ENCODE measurements at places on chromosomes 1 and 21. TPM values are rescaled to one million over a fixed set of nuclear protein-coding genes. Genes with fewer than 3 reads are reported as not detected.

GRCh38 chr1:230735447-230735846 lies 11.7 kb upstream of the CAPN9 start:
- no peak for DNase-seq

DNA sequence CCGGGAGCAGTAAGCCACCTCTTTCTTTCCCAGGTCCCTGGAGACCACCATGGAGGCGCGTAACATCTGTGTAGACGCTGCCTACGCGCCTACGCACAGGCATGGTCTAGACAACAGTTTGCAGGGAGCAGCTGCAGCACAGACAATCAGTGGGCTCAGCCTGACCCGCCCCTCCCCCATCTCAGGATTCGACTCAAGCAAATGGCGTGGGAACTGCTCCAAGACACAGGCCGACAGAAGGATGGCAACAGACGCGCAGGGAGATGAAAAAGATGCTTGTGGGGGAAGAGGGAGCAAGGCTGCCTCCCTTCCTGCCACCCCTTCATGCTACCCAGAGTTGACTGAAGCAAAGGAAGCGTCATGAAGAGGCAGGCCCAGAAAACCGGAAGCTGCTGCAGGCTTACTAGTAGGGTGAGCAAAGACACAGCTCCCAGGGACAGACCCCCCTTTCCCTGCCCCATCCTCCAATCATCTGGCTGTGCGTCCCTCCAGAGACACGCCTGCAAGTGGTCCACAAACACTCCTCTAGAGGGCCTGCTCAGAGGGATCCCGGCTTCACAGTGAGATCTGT lies 19.5 kb downstream of the STK40 start:
- DNase-seq: no peak

GRCh38 chr1:114173680-114174079 lies 20.0 kb upstream of the SYT6 start:
- DNase-seq: no peak

DNA sequence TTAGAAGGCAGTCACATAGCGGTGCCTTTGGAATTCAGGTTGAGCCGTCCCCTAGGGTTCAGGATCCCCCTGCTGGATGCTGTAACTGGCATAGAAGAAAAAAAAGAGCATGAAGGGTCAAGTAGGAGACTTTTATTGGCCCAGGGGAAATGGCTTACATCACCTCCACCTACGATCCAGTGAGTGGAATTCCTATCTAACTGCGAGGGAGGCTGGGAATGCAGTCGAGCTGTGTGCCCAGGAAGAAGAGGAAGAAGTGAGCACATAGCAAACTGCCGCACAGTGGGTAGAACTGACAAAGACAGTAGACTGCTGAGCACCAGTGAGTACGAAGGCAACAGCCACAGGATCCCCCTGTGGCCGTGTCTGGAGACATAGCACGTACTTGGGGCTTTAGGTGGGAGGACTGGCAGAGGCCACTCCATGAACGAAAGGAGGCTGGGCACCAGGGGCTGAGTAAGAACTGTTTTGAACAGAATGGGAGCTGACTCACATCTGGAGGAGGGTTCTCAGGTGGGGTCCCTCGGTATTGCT lies 79.2 kb downstream of the RNF220 start:
- no peak for DNase-seq

GRCh38 chr21:33685613-33686197 lies 43.4 kb downstream of the ITSN1 start:
- DNase-seq: no peak

- DNase-seq: no peak
These were observed 913 bp upstream of the S1PR1 start for GRCh38 chr1:101235696-101236515.

DNA sequence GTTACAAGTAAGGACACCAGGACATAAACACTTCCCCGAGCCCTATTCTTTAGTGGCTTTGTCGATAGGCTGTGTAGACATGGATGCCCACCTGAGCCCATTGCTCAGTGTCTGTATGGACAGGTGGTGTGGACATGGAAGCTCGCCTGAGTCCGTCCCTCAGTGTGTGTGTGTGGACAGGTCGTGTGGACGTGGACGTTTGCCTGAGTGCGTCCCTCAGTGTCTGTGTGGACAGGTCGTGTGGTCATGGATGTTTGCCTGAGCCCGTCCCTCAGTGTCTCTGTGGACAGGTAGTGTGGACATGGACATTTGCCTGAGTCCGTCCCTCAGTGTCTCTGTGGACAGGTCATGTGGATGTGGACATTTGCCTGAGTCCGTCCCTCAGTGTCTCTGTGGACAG lies 38.7 kb upstream of the COL6A2 start:
- no peak for DNase-seq

GRCh38 chr1:39643705-39644104 lies 4.3 kb upstream of the HEYL start:
- DNase-seq: no peak

GRCh38 chr1:230494514-230494913 lies 68.4 kb upstream of the PGBD5 start:
- no peak for DNase-seq

DNA sequence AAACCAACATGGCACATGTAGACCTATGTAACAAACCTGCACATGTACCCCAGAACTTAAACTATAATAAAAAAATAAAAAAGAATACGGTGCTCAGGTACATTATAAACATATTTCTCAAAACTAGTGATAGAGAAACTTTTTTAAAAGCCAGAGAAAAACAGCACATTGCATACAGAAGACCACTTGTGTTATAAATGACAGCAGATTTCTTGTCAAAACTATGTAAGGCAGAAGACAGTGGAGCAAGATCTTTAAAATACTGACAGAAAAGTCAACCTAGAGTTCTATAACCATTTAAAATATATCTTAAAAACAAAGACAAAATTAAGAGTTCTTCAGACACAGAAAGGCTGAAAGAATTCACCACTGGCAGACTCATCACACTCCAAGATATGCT lies 144.7 kb downstream of the NEGR1 start:
- DNase-seq: no peak

DNA sequence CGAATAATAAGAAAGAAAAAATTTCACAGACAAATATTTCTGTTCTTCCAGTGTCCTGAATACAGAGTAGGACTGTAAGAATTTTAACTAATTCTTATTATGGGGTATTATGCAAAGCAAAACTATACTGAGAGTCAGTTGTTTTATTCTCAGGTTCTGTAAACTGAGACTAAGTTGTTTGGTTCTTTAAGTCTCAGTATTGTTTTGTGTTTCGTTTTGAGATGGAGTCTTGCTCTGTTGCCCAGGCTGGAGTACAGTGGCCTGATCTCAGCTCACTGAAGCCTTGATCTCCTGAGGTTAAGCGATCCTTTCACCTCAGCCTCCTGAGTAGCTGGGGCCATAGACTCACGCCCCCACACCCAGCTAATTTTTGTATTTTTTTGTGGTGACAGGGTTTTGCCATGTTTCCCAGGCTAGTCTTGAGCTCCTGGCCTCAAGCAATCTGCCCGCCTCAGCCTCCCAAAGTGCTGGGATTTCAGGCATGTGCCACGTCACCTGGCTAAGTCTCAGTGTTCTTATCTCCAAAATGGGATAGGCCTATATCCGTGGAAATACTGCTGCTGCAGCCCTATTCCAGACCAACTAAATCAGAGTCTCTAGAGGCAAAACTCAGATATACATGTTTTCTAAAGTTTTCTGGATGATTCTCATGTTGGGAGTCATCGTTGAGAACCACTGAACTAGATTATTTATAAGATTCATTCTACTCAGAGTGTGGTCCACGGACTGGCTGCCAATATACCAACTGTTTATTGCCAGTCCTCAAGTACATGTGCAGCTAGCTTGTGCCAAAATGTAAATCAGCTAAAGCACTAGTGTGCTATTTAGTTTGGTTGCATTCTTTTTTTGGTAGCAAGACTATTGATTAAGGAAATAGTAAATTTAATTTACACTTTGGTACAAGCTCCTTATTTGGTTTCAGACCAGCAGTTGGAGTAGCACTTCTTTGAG lies 116.6 kb downstream of the HS2ST1 start:
- DNase-seq: no peak

DNA sequence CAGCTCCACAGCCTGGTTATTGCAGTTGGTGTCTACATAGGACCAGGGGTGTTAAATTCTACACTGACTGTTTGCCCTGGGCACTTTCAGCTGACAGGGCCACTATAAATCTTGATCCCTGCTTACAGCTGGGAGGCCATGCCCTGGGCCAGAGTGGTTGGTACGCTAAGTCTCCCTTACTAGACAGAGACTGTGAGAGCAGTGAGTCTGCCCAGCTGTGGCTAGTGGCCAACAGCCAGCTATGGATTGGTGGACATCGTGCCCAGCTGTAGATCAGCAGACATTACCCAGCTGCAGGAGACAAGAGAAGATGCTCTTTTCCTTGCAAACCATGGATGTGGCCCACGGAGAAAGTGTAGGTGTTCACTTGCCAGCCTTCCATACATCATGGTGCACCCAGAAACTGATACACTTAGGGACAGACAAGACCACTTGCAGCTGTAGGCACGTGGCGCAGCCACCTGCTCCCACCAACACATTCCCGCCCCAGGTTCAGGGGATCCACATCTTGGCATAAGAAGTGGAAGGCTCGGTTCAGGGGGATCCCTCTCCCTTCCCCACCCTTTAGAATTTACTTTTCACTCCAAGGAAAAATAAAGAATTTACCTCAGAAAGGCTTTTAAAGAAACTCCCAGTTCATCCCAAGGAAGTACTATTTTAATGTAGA lies 16.4 kb upstream of the PAX7 start:
- DNase-seq: no peak

GRCh38 chr1:199859491-199859933 lies 168.0 kb upstream of the NR5A2 start:
- no peak for DNase-seq

DNA sequence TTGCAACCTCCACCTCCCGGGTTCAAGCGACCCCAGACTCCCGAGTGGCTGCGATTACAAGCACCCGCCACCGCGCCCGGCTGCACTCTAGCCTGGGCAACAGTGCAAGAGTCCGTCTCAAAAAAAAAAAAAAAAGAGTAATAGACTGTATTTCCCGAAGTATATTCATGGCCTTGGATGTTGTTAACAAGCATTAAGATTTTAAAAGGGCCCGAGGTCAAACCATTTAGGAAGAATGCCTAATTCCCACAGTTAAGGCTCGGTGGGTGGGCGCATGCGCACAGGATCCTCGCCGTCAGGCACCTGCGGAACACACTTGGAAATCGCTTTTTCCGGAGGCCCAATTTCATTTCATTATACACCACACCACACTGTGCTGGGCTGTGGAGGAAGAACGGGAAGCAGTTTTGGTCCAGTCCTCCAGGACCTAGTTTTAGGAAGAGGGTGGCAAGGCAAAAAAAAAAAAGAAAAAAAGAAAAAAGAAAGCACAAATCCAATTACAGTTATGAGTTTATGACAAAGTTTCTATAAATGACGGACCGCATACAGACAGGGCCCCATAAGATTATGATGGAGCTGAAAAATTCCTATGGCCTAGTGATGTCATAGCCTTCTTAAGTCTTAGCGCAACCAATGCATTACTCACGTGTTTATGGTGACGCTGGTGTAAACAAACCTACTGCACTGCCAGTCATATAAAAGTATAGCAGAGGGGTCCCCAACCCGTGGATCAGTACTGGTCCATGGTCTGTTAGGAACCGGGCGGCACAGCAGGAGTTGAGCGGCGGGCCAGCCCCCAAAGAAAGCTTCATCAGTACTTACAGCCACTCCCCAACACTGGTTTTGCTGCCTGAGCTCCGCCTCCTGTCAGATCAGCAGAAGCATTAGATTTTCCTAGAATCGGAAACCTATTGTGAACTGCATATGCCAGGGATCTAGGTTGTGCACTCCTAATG lies 38.2 kb downstream of the H3-3A start:
- DNase-seq: no peak

DNA sequence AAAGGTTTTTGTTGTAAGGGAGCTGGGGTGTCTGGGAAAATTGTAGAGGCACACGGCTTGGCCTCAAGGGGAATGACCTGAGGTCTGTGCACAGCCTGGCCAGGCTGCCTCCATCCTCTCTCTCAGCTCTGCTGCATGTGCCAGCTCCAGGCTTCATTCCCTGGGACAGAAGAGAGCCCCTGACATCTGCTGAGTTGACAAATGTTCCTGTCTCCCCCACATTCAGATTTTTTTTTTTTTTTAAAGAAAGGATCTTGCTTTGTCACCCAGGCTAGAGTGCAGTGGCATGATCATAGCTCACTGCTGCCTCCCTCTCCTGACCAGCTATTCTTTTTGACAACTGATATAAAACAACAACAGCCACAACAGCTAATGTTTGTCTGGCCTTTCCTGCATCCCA lies 84.4 kb downstream of the PCNX2 start:
- DNase-seq: no peak

DNA sequence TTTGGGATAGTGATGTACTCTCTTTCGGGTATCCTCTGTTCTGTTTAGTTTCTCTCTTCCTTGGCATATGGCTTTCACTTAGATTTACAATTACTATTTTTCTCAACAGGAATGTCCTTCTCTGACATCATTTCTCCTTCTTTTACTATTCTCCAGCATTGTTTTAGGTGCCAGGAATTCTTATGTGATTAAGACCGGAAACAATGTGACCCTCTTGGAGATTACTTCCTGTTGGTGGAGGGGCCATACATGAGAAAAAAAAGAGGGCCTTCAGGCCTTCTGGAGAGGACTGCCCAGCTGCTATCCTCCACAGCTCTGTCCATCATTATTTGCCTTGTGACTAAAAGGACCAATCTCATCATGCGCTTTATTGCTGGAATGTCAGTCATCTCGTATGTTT lies 50.4 kb upstream of the ADAMTS5 start:
- DNase-seq: no peak

- no peak for DNase-seq
These were observed 3.2 kb downstream of the TBX15 start for GRCh38 chr1:118984722-118985639.

DNA sequence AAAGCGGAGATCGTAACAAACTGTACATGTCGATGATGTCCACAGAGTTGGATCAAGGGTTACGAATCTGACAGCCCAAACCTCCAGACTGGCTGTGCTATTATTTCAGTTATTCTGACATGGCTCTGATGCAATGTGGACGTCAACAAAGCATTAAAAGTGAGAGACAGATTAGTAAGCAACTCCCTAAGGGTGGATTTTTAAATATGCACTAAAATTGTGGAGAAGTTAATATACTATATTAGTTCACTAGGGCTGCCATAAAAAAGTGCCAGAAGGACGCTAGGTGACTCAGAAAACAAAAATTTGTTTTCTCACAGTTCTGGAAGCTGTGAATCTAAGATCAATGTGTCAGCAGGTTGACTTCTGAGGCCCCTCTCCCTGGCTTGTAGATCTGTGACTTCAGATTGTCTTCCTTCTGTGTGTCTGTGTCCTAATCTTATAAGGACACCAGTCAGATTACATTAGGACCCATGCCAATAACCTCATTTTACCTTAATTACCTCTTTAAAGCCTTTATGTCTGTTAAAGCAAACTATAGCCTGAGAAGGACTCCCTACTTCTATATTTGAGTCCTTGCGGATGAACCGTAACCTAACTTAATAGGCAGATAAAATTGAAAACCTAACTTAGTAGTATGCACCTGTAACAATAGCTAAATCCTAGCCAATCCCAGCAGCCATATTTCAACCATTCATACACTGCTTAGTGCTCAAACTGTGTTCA lies 66.0 kb upstream of the BACH1 start:
- DNase-seq: no peak

- no peak for DNase-seq
These were observed 40.3 kb upstream of the ETV3 start for GRCh38 chr1:157178490-157178889.

Gene BMP8B
- polyA plus RNA-seq: 0.04 TPM

Gene ESPN
- 0.47 TPM for polyA plus RNA-seq

Gene AGO1
- polyA plus RNA-seq: 10.4 TPM

Gene FNDC10
- polyA plus RNA-seq: 2.8 TPM

Gene CFAP74
- not detected for polyA plus RNA-seq

Gene GPR37L1
- 0.01 TPM for polyA plus RNA-seq

Gene ROR1
- 9.2 TPM for polyA plus RNA-seq

Gene SOX13
- 4.9 TPM for polyA plus RNA-seq
